Activated naive CD8-positive, alpha-beta T cell treated with anti-CD3 and anti-CD28 coated beads, Interleukin-2, amount 50 U/mL, for 24 hours (primary cell): ENCODE measurements at places on chromosomes 3 and 15.

- DNase-seq = peak; percentile 26
- H3K4me1 ChIP-seq = peaks cover 4% of the 10 kb centered on the region
- H3K27ac ChIP-seq = no peak overlapping the region
Observed at GRCh38 chr3:51099794-51100535, 285.1 kb upstream of the MANF start.

DNA sequence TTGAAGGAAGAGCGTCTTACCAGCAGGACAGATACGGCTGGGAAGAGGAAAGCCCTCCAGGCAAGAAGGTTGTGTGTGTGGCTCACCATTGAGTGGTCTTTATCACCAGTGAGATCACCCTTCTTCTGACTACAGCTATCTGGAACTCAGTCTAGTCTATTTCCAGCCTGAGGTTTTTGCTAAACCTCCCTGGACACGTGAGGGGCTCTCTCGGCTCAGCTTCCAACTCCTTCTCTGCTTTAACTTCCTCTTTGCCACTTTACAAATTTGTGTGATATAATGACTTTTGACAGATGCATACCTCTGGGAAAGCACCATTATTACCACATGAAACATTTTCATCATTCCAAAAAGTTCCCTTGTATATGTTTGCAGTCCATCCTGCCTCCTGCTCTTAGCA is 15.3 kb upstream of the ROPN1 start:
- peaks cover 36% of the 10 kb centered on the region for H3K27me3 ChIP-seq
- DNase-seq = no peak
- H3K27ac ChIP-seq = no peak overlapping the region
- H3K4me3 ChIP-seq = no peak overlapping the region

DNA sequence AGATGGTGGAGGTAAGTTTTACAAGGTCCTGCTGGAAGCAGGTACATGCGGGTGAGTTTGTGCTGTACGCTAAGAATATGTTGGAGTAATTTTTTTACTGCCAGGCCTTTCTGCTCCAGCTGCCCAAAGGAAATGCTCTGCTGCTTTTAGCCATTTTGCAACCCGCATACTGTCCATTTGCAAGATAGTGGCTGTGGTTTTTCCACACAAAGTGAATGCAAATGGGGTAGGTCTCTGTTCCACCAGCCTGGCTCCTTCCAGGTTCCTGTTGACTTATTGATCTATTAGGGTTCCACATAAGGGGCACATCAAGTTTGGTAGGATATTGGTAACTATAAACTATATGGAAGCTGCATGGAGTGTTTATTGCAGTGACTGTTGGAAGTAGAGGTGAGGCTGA is 227.1 kb downstream of the SI start:
- H3K36me3 ChIP-seq = no peaks in the 10 kb centered on the region
- no peak overlapping the region for H3K4me3 ChIP-seq
- H3K27me3 ChIP-seq = no peaks in the 10 kb centered on the region

GRCh38 chr15:25525741-25526140 is 86.9 kb upstream of the UBE3A start:
- no peak for DNase-seq
- H3K27ac ChIP-seq = no peak overlapping the region

DNA sequence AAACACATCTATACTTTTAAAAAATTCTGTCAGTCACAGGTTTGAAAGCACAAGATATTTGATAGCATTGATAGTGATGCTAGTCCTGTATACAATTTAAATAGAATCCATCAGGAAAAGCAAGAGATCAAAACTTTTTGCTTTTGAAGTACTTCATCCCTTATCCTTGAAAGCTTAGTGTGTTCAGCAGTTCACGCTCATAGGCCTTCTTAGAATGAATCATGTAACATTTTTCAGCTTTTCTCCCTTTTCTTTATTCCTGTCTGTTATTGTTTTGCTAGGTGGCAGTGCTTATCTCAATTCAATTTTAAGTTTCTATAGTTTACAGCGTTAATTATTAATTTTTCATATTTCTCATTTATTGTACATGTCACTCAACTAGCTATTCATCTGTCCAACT is 69.1 kb downstream of the FGF7 start:
- H3K27me3 ChIP-seq = no peaks in the 10 kb centered on the region
- H3K27ac ChIP-seq = no peak overlapping the region
- H3K4me1 ChIP-seq = no peaks in the 10 kb centered on the region

- no peak overlapping the region for H3K4me3 ChIP-seq
- no peak overlapping the region for H3K27ac ChIP-seq
- DNase-seq = no peak
- peaks cover 2% of the 10 kb centered on the region for H3K4me1 ChIP-seq
- no peaks in the 10 kb centered on the region for H3K27me3 ChIP-seq
Observed at GRCh38 chr15:60462027-60462426, 16.9 kb downstream of the ICE2 start.

- H3K27ac ChIP-seq = no peak overlapping the region
- H3K27me3 ChIP-seq = no peaks in the 10 kb centered on the region
- H3K36me3 ChIP-seq = no peaks in the 10 kb centered on the region
- no peaks in the 10 kb centered on the region for H3K4me1 ChIP-seq
- no peak for DNase-seq
Observed at GRCh38 chr3:187237741-187238140, 40.5 kb downstream of the RTP1 start.

GRCh38 chr15:62781081-62781497 is 261.5 kb upstream of the TPM1 start:
- no peak for DNase-seq
- H3K27ac ChIP-seq = no peak overlapping the region

DNA sequence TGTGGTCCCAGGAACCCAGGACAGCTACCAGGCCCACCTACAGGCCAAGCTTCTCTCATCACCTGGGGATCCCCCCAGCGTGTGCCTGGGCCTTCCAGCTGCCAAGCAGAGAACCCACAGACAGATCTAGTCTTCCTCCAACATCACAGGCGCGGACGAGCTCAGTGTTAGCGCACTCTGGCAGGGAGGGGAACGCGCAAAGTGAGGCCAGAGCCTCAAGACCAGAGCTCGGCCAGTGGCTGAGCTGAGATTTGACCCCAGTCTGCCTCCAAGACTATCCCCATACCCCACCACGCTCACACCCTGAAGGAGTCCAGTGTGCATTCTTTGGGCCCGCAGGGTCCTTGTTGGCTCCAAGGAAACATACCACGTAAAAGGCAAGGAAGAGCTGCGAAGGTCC is 5.1 kb downstream of the MFGE8 start:
- no peak overlapping the region for H3K4me3 ChIP-seq
- no peaks in the 10 kb centered on the region for H3K36me3 ChIP-seq
- no peak overlapping the region for H3K27ac ChIP-seq
- no peak for DNase-seq
- H3K4me1 ChIP-seq = peaks cover 30% of the 10 kb centered on the region

- H3K27ac ChIP-seq = no peak overlapping the region
- H3K4me1 ChIP-seq = peaks cover 13% of the 10 kb centered on the region
- DNase-seq = no peak
- no peaks in the 10 kb centered on the region for H3K36me3 ChIP-seq
- H3K4me3 ChIP-seq = no peak overlapping the region
- peaks cover 6% of the 10 kb centered on the region for H3K27me3 ChIP-seq
Observed at GRCh38 chr15:61169275-61169903, 59.7 kb downstream of the RORA start.

DNA sequence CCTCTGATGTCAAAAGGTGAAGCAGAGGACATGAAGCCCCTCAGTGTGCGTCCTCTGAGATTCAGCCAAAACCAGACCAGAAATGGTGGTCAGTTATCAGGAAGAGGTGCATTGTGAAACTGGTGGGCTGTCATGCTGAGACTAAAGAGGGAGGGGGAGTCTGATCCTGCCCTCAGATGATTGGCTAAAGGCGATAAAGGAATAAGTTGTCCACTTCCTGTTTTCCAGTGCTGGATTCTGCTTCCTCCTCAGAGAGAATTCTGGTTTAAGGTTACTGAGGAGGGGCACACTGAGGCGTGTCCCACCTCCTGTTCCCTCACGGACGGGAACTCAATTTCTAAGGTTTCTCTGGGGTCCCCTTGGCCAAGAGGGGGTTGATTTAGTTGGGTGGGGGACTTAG is 97.0 kb upstream of the UBE3A start:
- no peaks in the 10 kb centered on the region for H3K36me3 ChIP-seq
- H3K4me3 ChIP-seq = no peak overlapping the region
- no peak for DNase-seq
- no peaks in the 10 kb centered on the region for H3K4me1 ChIP-seq
- no peaks in the 10 kb centered on the region for H3K27me3 ChIP-seq

DNA sequence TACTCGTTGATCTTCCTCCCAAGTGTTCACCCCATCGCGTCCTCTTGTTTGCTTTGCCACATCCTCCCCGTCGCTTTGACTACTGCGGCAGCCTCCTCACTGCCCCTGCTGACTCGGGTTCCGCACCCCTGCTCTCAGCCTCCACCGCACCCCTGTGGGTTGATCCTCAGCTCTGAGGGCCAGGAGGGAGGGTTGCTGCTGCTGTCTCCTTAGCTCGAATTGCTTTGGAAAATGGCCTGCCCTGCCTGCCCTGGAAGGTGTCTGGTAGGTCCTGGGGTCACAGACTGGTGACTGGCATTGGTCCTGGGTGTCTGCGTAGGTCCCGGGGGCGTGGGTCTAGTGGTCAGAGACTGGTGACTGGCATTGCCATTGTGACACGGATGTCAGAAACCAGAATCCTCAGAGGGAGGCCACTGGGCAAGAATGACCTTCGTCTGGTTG is 9.4 kb downstream of the MUC4 start:
- H3K27ac ChIP-seq = no peak overlapping the region
- H3K4me3 ChIP-seq = no peak overlapping the region
- H3K27me3 ChIP-seq = peaks cover 12% of the 10 kb centered on the region
- peaks cover 41% of the 10 kb centered on the region for H3K4me1 ChIP-seq
- DNase-seq = peak; percentile 35

- H3K4me1 ChIP-seq = no peaks in the 10 kb centered on the region
- no peaks in the 10 kb centered on the region for H3K27me3 ChIP-seq
- H3K27ac ChIP-seq = no peak overlapping the region
- no peak overlapping the region for H3K4me3 ChIP-seq
- no peak for DNase-seq
- no peaks in the 10 kb centered on the region for H3K36me3 ChIP-seq
Observed at GRCh38 chr3:86708893-86709292, 282.1 kb downstream of the VGLL3 start.

DNA sequence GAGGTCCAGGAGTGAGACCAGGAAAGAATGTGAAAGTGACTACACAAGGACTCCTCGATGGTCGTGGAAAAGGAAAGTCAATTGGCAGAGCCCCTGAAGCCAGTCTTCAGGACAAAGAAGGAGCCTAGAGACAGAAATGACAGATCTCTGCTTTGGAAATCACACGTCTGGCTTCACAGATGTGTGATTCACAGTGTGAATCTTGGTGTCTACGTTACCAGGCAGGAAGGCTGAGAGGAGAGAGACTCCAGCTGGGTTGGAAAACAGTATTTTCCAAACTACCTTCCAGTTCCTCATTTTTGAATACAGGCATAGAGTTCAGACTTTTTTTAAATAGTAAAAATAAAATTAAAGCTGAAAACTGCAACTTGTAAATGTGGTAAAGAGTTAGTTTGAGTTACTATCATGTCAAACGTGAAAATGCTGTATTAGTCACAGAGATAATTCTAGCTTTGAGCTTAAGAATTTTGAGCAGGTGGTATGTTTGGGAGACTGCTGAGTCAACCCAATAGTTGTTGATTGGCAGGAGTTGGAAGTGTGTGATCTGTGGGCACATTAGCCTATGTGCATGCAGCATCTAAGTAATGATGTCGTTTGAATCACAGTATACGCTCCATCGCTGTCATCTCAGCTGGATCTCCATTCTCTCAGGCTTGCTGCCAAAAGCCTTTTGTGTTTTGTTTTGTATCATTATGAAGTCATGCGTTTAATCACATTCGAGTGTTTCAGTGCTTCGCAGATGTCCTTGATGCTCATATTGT is 6.0 kb downstream of the CCR2 start:
- no peak for DNase-seq
- no peak overlapping the region for H3K4me3 ChIP-seq
- peak overlapping the region; percentile 44 for H3K27ac ChIP-seq
- H3K4me1 ChIP-seq = peaks cover 35% of the 10 kb centered on the region
- no peaks in the 10 kb centered on the region for H3K36me3 ChIP-seq
- peaks cover 17% of the 10 kb centered on the region for H3K27me3 ChIP-seq

DNA sequence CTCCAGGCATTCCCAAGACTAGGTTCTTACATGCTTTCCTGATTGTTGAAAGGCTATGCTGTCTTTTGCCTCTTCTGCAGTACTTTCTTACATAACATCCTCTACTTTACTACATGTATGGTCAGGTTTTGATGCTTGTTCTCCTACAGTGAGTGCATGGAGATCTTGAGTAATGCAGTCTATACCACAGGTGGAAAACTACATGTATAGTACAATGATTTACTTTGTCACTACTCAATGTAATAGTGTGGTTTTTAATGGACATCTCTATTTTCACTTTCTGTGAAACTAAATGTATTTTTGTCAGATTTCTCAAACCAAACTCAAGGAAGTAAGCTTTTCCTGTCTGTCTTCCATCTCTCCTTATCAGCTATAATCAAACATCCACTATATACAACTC is 657.0 kb downstream of the TUSC7 start:
- H3K27me3 ChIP-seq = no peaks in the 10 kb centered on the region
- no peak overlapping the region for H3K27ac ChIP-seq
- H3K36me3 ChIP-seq = no peaks in the 10 kb centered on the region
- no peak for DNase-seq
- H3K4me3 ChIP-seq = no peak overlapping the region
- H3K4me1 ChIP-seq = no peaks in the 10 kb centered on the region

- peaks cover 3% of the 10 kb centered on the region for H3K27me3 ChIP-seq
- H3K4me1 ChIP-seq = no peaks in the 10 kb centered on the region
- H3K4me3 ChIP-seq = no peak overlapping the region
- DNase-seq = no peak
Observed at GRCh38 chr3:153963012-153963411, 158.2 kb upstream of the ARHGEF26 start.

DNA sequence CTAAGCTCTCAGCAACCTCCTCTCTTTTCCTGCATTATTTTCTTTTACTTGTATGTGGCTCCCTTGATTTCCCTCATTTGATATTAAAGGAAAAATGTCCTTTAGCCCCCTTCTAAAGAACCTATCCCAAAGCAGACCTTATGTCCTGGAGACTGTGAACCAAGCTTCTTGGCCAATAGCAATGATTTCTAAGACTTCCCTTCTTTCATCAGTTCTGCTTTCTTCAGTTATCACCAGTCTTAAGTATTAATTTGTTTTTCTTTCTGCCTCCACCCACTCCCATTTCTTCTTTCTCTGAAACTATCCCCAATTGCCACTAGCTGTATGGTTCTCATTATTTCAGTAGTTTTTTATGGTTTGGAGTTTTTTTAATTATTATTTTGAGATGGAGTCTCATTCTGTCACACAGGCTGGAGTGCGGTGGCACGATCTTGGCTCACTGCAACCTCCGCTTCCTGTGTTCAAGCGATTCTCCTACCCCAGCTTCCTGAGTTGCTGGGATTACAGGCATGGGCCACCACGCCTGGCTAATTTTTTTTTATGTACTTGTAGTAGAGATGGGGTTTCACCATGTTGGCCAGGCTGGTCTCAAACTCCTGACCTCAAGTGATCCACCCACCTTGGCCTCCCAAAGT is 12.1 kb downstream of the TMOD3 start:
- peak overlapping the region; percentile 1 for H3K27ac ChIP-seq
- peaks cover 2% of the 10 kb centered on the region for H3K36me3 ChIP-seq
- no peaks in the 10 kb centered on the region for H3K27me3 ChIP-seq
- DNase-seq = no peak
- H3K4me1 ChIP-seq = peaks cover 85% of the 10 kb centered on the region
- peak overlapping the region; percentile 14 for H3K4me3 ChIP-seq
